PC-9 (cell line): ENCODE measurements at places on chromosomes 12 and 14.

GRCh38 chr12:95532851-95533250 is 18.4 kb downstream of the USP44 start:
- no peak for DNase-seq

GRCh38 chr12:48039151-48039550 is 34.9 kb upstream of the COL2A1 start:
- no peak for DNase-seq

DNA sequence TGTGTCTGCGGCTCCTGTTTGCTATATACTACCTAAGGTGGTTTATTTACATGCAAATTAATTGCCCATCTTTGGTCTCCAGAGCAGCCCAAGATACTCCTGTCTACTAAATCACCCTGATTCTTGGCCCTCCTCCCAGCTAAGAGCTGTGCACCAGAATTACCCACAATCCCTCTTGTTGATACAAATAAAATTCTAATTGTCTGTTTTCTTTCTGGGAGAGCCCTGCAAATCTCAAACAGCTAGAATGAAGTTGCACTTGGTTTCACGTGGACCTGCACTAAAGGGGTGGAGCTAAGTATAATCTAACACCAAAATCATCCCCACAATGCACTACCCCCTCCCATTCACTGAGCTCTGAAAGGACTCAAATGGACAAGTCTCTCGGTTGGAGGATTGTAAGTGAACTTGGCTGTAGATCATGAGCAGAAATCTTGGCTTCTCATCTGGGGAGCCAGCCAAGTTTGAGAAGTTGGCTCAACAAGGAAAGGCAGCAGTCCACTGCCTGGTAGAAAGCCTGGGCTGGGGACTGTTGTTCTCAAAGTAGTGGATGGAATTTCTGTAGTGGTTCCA is 6.6 kb downstream of the MAX start:
- DNase-seq, result no peak

GRCh38 chr12:6644903-6645302 is 2.3 kb downstream of the ACRBP start:
- no peak for DNase-seq

DNA sequence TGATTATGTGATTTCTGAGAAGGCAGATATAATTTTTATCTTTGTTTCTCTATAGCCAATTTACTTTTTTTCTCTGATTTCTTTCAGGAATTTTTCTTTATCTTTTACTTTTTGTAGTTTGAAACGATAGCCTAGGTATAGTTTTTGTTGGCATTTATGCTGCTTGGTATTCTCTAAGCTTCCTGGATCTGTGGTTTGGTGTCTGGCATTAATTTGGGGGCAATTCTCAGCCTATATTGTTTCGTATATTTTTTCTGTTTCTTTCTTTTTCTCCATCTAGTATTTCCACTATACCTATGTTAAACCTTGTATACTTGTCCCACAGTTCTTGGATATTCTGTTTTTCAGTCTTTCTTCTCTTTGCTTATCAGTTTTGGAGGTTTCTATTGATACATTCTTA is 45.0 kb downstream of the CRADD start:
- no peak for DNase-seq

DNA sequence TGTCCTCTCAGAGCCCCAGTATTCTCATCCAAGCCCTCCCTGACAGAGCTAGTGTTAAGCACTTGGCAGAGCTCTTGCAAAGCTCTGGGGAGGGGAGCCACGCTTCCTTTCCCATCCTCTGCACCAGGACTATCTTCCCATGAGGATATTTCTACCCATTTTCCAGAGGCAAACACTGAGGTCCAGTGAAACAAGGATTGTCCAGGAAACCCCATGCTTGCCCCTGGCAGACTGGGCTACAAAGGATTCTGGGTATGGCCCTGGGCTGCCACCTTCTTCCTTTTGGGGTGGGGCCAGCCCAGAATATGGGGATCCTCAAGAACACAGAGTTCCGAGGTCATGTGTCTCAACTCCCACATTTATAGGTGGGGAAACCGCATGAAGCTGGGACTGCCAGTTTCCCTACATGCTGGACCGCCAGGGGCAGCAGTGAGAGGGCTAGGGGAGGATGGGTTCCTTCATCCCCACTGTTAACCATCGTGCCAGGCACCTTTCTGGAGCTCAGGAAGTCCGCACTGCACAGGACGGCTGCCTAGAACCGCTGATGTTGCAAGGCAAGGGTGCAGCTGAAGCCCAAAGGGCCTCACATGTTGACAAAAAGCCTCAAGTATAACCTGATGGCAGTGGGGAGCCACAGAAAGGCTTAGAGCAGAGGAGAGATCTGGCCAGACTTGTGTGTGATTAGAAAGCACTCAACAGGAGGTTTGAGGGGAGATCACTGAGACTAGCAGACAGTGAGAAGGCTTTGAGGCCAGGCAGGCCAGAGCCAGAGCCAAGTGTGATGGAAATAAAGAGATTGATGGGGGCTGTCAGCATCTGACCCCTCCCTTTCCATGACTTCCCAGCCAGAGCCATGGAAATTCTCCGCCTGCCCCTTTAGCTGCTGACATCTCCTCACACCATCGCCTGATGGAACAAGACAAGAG is 5.5 kb upstream of the CCDC85C start:
- DNase-seq, result no peak

- no peak for DNase-seq
These were observed 1.8 kb upstream of the TMPRSS12 start for GRCh38 chr12:50840809-50841487.

DNA sequence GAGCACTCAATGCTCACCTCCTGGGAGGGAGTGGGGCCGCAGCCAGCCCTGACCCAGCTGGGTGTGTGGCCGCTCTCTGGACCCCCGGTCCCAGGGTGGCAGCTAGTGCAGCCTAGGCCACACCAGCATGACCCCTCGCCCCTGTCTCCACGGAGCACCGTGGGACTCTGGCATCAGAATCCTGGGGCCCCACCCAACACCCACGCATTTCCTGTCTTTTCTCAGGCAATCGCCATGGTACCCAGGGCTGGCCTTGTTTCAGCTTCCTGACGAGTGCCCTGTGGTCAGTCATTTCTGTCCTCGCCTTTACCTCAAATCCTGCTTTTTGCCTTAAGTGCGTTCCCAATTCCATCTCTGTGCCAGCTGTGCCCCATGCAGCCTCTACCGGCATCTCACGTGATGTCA is 15.9 kb downstream of the PACS2 start:
- DNase-seq, result no peak

GRCh38 chr12:110345176-110345661 is 58.3 kb downstream of the ANAPC7 start:
- peak; percentile 99 for DNase-seq
